ENCODE measurements at places on chromosomes 11 and 22. TPM values are rescaled to one million over a fixed set of nuclear protein-coding genes. Genes with fewer than 3 reads are reported as not detected.

GRCh38 chr11:69638941-69639681 lies 1.8 kb upstream of the CCND1 start:
- DNase-seq, result no peak

DNA sequence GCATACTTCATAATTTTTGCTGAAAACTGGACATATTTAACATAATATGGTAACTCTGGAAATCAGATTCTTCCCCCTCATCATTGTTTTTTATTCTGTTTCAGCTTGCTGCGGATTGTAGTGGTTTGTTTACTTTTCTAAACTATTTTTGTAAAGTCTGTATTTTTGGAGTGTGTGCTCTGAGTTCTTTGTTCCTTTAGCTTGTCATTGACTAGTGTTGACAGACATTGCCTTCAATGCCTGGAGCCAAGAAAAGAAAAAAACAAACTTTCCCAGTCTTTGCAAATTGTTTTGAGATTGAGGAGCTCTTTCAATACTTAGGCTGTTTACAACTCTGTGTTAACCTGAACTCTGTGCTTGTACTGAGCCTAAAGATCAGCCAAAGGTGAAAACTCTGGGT lies 137.3 kb upstream of the CEP126 start:
- no peak for DNase-seq

DNA sequence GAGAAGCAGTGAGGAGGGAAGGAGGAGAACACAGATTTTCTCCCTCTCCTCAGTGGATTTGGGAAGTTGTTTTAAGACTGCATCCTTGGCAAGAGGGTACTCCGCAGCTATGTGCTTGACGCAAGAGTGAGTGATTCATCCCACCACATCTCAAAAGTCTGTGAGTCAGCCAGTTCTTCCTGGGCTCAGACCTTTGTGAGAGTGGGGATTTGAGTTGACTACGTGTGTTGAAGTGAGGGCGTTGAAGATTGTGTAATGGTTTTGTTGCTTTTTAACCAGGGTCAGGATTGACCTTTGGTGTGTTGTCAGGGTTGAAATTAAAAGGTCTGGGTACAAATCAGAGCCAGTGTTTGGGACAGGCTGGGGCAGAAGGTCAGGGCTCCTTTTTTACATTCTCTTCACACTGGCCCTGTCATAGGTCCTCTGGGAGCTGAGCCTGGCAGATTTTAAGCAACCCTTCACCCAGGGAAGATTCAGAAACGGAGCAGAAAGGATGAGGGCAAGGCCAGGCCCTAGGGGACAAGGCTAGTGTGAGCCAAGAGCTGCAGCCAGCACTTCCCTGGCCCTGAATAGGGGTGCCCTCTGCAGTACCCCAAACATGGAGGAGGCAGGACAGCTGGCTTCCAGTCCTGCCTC lies 4.2 kb upstream of the C11orf86 start:
- DNase-seq, result peak; percentile 59

GRCh38 chr11:66069715-66070603 lies at the start of gene PACS1:
Gene PACS1 (plus strand): TSS chr11:66070272. CDS start chr11:66070487, 215 bp downstream.
- peak; percentile 85 for DNase-seq

DNA sequence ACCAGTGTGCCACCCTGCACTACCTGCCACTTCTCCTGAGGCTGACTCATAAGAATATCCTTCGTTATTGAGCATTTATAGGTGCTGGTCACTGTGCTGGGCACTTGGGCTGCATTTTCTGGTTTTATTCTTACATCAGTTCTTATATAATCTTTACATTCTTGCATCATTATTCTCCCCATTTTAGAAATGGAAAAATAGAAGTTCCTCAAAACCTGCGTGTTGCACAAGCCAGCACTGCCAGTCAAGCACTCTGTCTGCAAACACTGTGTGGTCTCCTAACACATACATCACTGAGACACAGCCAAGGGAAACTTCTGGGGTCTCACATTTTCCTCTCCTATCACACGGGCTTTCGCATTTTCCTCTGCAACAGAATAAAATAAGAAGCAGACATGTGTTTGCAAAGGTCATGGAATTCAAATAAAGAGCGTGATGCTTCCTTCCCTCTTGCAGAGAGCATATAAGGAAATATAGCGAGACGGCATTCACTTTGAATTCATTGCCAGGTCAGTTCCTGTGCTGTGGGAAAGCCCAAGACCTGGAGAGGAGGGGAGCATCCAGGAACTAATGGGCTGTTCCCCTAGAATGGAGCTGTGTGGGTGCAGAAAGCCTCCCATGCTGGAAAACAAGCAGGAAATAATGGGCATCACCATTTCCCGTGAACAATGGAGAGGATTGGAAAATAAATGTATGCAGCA lies 73.9 kb upstream of the SEZ6L start:
- DNase-seq, result no peak

GRCh38 chr22:19579880-19580279 lies 55.7 kb upstream of the CLDN5 start:
- peak; percentile 39 for DNase-seq

- no peak for DNase-seq
These were observed 7.6 kb upstream of the KCTD14 start for GRCh38 chr11:78030429-78031325.

- DNase-seq, result no peak
These were observed 2.6 kb upstream of the CHADL start for GRCh38 chr22:41243361-41243760.

DNA sequence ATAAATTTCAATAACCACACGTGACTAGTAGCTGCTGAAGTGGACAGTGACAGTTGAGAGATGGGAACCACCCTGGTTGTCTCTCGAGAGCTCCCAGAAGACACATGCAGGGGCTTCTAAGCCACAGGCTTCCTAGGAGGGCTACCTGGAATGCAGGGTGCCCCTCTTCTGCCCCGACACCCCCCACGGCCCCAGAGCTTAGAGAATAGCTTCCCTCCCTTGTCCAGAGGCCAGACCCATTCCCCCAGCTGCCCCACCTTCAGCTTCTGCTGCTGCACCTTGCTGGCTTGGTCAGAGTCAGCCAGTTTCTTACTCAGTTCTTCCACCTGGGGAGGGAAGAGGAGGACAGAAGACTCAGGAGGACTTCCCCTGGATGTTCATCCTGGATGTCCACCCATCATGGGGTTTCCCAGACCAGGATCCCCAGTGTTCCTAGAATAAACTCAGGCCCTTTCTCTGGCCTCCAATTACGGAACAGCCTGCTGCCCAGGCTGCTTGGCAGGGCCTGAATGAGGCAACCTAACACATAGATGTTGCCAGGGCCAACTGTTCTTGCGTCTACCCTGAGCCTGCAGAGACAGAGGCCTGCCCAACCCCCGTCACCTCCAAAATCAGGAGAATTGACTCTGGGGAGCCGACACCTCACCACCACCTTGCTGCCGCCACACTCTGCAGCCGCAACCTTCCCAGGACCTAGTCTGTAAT lies 12.0 kb downstream of the IL18BP start:
- no peak for DNase-seq

DNA sequence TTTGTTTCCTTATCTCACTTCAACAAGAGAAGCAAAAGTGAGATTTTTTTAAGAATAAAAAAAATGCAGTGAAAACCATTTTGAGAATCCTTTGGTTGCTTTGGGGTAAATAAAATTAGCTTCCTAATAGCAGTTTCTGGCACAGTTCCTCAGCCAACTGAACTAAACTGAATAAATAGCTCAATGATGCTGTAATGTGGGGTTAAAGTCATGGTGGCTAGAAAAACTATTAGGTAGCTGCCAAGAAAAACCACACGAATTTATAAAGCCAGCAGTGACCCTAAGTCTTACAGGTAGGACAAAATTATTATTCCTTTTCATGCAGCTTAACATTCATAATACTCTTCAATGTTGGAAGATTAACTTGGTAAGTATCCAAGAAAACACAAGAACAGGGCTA lies 142.4 kb downstream of the APIP start:
- no peak for DNase-seq

DNA sequence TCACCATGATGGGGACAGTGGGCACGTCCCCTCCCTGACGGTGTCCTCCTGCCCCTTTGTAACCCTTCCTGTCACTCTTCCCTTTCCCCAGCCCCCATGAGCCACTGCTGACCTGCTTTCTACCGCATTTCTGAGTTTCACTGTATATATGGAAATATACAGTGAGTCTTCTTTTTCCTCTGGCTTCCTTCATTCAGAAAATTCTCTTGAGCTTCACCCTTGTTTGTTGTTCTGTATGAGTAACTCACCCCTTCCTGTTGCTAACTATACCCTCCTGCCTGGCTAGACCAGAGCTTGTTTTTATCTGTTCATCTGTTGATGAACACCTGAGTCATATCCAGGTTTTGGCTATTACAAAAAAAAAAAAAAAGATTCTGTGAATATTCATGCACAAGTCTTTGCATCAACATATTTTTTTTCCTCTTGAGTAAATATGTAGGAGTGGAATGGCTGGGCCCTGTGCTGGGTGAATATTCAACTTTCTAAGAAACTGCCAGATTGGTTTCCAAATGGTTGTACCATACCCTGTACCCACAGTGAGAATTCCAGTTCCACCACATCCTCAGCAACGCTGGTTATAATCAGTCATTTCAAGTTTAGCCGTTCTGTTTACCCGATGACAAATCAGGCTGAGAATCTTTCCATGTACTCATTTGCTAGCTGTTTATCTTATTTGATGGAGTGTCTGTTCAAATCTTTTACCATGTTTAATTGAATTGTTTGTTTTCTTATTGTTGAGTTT lies 62.0 kb downstream of the IGF2 start:
- DNase-seq, result peak; percentile 70

- DNase-seq, result no peak
These were observed 73.7 kb downstream of the MN1 start for GRCh38 chr22:27727673-27728451.

CFL1 gene
- total RNA-seq, result 512 TPM

PTGDR2 gene
- 0.16 TPM for total RNA-seq

HEPACAM gene
- not detected for total RNA-seq

RCOR2 gene
- 0.96 TPM for total RNA-seq

Measured in activated T-cell treated with anti-CD3 and anti-CD28 coated beads, Interleukin-2, amount 50 U/mL, for 72 hours (primary cell).